Stimulated activated CD4-positive, alpha-beta T cell treated with anti-CD3 and anti-CD28 coated beads, Interleukin-4, amount 100 ng/mL, for 4 hours (primary cell): ENCODE measurements at places on chromosomes 12 and 14.

DNA sequence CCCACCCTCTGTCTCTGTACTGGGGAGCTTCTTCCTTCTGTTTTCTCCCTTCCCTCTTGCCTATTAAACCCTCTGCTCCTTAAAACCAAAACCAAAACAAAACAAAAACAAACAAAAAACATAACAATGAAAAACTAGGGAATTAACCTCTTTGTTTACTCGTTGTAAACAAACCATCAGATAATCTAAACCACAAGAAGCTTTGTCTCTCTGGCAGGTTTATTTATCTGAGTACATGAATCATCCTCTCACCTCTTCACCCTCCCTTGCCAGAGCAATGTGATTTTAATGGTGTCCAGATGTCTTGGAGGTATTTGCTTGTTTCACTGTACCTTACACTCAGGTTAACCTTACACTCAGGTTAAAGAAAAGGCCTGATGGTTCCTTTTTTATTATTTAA, 66.1 kb downstream of the DYRK2 start:
- DNase-seq = no peak

DNA sequence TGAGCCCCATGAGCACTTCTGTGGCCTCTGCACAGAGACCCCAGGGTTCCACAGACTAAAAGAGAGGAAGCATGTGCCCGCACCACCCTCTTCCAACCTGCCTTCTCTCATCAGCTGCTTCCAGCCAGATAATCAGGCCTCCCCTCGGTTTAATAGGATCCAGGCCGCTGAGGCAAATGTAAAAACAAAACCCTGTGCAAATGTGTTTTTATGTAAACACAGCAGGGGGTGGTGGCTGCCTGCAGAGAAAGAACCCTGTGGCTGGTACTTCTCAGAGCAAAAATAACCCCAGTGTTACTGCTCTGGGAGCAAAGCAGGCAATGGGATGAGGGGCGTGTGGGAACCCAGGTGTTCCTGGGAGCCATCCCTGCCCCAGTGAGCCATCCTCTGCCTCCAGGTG, 46.2 kb downstream of the WSCD2 start:
- no peak for DNase-seq

- DNase-seq = no peak
Measured at GRCh38 chr12:130431176-130431575, 93.5 kb downstream of the PIWIL1 start.

- no peak for DNase-seq
Measured at GRCh38 chr14:60303745-60304144, 54.7 kb downstream of the PPM1A start.

- DNase-seq = no peak
Measured at GRCh38 chr14:25488961-25489360, 439.0 kb upstream of the STXBP6 start.

- no peak for DNase-seq
Measured at GRCh38 chr12:56546680-56547079, 25.1 kb downstream of the RBMS2 start.

GRCh38 chr14:95327558-95328374, 8.1 kb upstream of the CLMN start:
- no peak for DNase-seq

DNA sequence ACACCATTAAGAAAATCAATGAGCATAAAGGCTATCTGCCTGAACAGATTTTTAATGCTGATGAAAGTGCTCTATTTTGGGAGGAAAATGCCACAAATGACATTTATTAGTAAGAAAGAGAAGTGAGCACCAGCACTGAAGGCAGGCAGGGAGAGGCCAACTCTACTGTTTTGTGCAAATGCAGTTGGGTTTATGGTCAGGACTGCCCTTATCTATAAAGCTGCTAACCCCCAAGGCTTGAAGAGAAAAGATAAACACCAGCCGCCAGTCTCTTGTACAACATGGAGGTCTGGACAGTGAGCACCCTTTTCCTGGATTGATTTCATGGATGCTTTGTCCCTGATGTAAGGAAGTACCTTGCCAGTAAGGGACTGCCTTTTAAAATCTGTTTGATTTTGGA, 246.8 kb upstream of the SFSWAP start:
- no peak for DNase-seq

GRCh38 chr14:40164083-40164482, 731.9 kb upstream of the FBXO33 start:
- DNase-seq = no peak

- no peak for DNase-seq
Measured at GRCh38 chr12:95571369-95571768, 20.1 kb upstream of the USP44 start.

- DNase-seq = no peak
Measured at GRCh38 chr12:52182384-52182783, 9.4 kb downstream of the KRT80 start.

DNA sequence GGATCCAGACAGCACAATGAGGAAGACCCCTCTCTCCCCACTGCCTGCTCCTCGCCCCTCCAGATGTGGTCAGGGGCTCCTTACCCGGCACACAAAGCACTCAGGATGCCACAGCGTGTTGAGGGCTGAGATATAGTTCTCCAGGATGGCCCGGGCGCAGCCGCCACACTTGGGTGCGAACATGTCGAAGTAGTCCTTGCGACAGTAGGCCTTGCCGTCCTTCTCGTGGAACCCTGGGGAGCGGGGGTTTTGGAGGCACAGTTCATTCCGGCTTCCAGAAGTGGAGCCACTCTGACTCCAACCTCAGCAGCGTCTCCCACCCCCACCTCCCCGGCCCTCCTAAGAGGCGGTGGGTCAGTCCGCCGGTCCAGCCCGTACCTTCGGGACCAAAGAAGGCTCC, 12.8 kb upstream of the RPLP0 start:
- DNase-seq = no peak

DNA sequence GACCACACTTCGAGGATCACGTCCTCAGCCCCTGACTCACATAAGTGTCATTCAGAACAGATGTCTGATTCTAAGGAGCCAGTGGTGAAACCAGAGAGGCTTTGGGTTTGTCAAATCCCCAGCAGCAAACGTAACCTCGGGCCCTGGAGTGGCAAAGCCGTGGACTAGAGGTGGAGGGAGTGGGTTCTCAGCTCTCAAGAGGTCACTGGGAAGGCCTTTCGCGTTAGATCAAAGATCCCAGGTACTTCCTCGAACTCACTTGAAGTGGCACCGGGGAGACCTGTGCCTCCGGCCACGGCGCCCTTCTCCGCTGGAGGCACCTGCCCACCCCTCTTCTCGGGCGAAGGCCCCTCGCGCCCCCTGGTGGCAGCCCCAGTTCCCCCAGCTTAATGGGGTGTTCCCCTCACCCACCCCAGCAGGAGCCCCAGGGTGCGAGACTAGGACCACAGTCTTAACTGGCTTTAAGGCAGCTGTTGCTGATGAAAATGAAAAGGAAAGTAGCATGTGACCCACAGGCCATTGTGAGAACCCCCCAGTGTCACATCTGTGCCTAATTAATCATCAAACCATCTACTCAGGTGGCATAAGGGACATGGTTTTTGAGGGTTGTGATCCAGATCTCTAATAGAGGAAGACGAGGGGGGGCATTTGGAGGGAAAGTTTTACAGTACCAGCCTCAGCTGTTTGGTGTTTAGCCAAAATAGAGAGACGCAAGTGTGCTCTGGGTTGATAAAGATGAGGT, 672 bp upstream of the ESR2 start:
- DNase-seq = peak; percentile 76
